ENCODE measurements at places on chromosomes 13 and 19.

GRCh38 chr13:61728471-61728870 is 312.8 kb upstream of the PCDH20 start:
- no peak for DNase-seq

GRCh38 chr13:48985756-48986155 is 10.0 kb downstream of the FNDC3A start:
- no peak for DNase-seq

- DNase-seq: no peak
Observed at GRCh38 chr13:28872427-28873176, 52.5 kb downstream of the MTUS2 start.

GRCh38 chr19:23547816-23548430 is 139.1 kb downstream of the ZNF675 start:
- no peak for DNase-seq

DNA sequence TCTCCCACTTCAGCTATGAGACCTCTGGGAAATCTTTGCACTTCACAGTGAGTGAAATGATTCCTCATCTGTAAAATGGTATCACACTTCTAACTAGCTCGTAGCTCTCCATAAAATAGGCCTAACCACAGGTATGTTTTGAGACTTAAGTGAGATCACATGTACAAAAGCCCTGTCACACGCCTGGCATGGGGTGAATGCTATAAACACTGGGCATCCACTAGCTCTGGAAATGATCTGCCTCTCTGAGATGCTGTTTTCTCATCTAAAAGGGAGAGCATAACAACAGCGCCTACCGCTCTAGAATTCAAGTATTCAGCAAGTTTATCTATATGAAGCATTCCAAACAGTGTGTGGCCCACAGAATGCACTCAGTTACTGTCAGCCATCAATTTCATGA is 2.2 kb downstream of the AKT2 start:
- DNase-seq: no peak

DNA sequence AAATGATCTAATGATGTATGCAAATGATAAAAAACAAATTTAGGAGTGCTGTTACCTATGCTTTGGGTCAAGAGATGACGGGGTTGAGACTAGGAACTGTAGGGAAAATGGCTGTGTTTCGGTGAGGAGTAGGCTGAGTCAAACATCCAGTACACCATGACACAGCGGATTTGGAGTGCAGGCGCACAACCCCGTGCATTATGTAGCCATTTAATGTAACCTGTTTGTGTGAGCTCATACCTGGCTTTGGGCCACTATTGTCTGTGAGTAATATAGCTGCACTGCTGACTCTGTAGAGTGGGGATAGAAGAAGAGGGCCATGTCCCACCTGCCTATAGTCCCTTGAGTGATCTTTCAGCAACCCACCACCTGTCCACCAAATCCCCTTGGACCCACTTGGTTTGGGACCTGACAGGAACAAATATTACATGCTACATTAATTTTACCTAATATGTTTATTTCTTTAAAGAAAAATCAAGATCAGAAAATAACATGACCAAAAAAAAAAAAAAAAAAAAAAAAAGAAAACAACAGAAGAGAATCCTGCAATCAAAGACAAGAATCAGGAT is 95.5 kb upstream of the KLHL1 start:
- no peak for DNase-seq

DNA sequence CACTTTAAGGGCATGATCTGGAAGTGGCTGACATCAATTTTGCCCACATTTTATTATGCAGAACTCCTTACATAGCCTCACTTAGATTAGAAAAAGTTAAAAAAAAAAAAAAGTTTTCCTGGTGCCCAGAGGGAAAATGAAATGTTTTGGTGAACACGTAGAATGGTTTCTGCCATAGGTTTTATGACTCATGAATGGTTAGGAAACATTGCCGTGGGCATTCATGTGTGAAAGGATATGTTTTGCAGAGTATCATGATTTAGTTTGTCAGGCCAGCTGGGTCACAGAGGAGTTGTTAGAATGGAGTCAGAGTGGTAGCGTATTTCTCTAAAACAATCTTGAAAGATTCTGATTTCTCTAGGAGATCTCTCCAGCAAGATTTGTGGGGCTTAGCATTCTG is 133.8 kb downstream of the MRPL57 start:
- no peak for DNase-seq

GRCh38 chr13:76683854-76684253 is 202.4 kb downstream of the KCTD12 start:
- DNase-seq: no peak

- DNase-seq: no peak
Observed at GRCh38 chr13:71752775-71753513, 114.1 kb downstream of the DACH1 start.

GRCh38 chr13:97432232-97432916 is 1.6 kb upstream of the RAP2A start:
- no peak for DNase-seq

GRCh38 chr13:66323745-66324347 is 906.3 kb downstream of the PCDH9 start:
- DNase-seq: no peak

GRCh38 chr13:43908156-43909126 is 28.7 kb downstream of the LACC1 start:
- DNase-seq: no peak

- DNase-seq: no peak
Observed at GRCh38 chr13:33882804-33883203, 64.9 kb downstream of the RFC3 start.

DNA sequence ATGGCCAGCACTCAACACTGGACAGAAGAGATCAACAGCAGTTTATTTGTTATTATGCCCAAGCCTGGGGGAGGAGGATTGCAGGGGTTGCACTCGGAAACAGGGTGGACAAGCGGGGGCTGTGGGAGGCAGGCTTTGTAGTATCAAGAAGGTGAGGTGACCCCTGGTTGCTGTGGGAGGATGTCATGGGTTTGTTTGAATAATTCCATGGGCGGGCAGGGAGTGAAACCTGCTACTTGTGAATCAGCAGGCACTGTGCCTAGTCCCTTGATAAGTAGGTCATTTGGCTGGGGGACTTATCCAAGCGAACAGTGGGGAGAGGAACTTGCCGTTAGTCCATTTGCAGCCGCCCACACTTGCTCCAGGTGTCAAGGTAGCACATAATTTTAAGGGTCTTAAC is 84.4 kb upstream of the KCTD15 start:
- DNase-seq: no peak

GRCh38 chr19:19661675-19662251 is 1.7 kb downstream of the ATP13A1 start:
- no peak for DNase-seq

DNA sequence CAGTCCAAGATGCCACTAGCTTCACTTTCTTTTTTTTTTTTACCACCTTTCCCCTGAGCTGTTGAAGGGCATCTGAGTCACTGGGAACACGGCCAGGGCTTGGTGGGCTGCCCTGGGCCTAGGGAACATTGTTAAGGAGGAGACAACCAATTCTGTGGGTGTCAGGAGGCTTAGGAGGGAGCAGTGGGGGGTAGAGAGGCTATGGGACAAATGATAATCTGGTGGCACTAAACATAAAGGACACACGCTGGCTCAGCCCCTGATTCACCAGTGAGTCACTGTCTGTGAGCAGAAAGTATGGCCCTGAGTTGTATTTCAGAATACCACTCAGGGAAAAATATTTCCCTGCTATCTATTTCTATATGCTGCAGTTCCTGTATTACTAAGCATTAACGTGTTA is 207.8 kb downstream of the DCLK1 start:
- no peak for DNase-seq

DNA sequence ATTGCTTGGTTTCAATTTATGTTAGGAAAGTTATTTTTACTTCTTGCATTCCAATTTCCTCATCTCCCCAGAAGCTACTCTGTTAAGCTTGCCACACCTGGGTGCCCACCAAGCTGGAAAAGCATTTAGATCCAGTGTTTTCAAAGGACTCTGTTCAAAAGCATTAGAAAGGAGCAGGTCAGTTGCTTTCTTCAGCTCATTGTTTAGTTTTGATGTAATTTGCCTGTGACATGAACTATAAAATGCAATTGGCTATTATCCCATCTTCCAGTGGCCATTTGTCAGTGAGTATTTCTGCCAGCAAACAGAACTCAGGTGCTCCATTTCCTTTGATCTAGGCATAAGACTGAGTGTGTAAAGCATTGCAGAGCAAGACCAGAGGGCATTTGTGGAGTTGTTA is 46.7 kb upstream of the RNF113B start:
- no peak for DNase-seq

DNA sequence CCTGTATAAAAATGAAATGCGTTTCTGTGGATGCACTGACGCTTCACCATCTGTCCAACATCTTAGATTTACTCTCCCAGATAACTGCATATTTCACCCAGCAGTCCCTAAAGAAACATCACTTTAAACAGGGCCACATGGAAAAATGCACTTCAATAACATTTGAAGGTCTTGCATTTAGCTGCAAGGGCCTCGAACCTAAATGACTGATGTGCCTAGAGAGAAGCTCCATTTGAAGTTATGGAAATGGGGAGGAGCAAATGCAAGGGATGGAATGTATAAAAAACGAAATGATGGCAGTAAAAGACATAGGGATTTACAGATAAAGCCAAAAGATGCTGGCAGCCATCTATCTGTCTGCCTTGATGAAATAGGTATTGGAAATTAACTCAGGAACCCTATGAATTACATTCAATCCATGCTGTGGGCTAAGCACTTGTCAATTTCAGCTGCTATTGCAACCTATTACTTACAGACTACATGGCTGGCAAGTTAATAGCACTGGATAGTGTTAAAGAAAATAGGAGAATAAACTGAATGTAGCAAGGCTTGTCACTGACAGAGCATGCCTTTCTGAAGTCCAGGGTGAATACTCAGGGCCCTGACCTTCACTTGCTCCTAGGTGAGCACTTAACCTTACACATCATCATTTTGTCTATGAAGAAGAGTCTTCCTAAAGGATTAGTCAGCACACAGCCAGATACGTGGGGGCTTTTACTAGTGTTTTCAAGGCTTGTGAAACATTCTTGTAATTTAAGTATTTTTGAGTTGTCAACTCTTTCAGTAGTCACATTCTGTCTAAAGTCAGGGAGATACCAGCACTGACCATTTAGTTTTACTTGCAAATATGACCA is 963.4 kb downstream of the PCDH17 start:
- no peak for DNase-seq

- no peak for DNase-seq
Observed at GRCh38 chr13:85564598-85564997, 234.6 kb downstream of the SLITRK6 start.

- no peak for DNase-seq
Observed at GRCh38 chr13:36533806-36534205, 101.5 kb downstream of the CCNA1 start.

DNA sequence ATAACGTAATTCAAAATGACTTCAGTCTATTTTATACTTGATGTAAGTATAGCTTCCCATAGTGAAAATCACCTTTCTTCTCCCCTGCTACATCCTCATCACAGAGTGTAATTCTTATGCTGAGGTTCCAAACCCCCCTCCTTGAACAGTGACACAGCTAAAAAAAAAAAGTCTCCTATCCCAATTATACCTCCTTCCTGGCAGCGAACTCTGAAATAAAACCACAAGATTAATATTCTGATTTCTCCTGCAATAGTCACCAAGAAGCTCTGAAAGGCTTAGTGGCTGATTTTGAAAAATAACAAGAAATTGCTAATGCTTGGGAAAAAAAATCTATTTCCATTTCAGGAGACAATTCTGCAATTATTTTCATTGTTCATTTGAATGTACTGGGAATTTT is 36.3 kb downstream of the EFNB2 start:
- no peak for DNase-seq

DNA sequence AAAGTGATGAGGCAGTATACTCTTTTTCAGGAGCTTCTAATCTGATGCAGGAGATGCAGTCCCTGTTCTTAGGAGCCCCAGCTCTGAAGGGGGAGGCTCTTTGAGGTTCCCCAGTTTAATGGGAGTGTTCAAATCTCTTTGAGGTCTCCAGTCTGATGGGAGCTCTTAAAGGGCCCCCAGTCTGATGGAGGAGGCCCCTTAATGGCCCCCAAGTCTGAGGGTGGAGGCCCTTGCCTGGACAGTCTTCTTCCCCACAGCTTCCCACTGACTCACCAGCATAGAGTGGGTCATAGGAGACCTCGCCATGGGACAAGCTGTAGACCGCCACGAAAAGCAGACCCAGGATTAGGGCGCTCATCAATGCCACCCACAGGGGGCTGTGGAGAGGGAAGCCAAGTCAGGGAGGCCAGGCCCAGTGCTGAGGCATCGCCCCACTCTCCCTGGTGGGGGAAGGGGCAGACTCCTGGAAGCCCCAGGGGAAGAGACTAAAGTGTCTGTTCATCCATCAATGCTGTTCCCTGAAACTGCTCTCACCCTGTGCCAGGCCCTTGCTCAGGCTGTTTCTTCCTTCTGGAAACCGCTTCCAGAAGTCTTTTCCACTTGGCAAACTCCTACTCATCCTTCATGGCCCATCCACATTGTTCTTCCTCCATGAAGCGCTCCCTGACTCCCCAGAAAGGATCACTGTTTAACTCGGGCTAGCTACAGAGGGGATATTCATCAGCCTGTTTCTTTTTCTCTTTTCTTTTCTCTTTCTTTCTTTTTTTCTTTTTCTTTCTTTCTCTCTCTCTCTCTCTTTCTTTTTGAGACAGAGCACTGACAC is 2.1 kb downstream of the TM6SF2 start:
- no peak for DNase-seq

- no peak for DNase-seq
Observed at GRCh38 chr19:2574971-2575630, 99.2 kb downstream of the GADD45B start.

GRCh38 chr13:110850006-110850405 is 64.9 kb downstream of the ANKRD10 start:
- DNase-seq: no peak

- no peak for DNase-seq
Observed at GRCh38 chr19:56146904-56147303, 5.8 kb downstream of the ZNF444 start.

DNA sequence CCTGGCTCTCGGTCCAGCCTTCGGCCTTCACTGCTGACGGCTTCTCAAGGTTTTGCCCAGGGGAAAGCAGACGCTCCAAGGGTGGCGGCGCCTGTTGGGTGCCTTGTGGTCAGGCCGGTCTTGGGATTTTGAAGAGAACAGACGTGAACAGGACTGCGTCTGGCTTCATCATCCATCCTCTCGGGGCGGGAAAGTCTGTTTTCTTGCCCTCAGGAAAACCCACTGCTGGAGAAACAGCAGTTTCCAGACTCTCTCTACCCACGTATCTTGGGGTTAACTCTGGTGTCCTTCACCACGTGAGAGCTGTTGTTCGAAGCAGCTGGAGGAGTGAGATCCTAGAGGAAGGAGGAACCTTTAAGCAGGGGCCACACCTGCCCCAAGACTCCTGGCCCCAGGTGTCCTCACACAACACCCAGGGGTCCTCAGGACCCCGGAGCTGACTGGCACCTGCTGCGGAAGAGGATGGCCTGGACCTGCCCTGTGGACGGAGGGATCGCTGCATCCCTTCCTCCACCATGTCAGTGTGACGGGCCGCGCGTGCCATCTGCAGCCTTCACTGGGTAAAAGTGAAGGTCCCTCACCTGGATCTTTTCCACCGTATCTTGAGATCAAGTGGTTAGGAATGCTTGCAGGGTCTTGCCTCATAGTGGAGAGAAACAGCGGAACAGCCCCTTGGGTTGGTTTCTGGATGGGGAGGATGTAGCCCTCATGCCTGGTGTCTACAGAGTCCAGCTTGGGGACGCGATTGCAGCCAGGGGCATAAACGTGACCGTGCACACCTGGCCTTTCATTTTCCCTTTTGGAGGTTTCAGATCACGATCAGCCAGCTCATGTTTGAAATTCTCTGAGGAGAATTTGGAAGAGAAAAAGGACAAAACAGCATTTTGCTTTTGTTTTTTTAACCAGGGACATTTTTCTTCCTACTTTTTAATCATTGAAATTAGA is 69.5 kb upstream of the MCF2L start:
- no peak for DNase-seq
